ENCODE measurements at places on chromosomes 2 and 18.

GRCh38 chr2:23622966-23623675 lies 238.1 kb downstream of the KLHL29 start:
- H3K27ac ChIP-seq: no peak overlapping the region
- H3K4me3 ChIP-seq: no peak overlapping the region
- no peaks in the 10 kb centered on the region for H3K27me3 ChIP-seq
- DNase-seq: no peak
- no peaks in the 10 kb centered on the region for H3K4me1 ChIP-seq

- peak overlapping the region; percentile 80 for H3K4me3 ChIP-seq
- H3K36me3 ChIP-seq: no peaks in the 10 kb centered on the region
- no peak overlapping the region for H3K27ac ChIP-seq
- peaks cover 13% of the 10 kb centered on the region for H3K4me1 ChIP-seq
- H3K27me3 ChIP-seq: peaks cover 66% of the 10 kb centered on the region
- DNase-seq: no peak
Measured at GRCh38 chr18:26657631-26658581, 109.6 kb upstream of the KCTD1 start.

GRCh38 chr2:30710016-30710415 lies 97.2 kb downstream of the CAPN13 start:
- peak; percentile 6 for DNase-seq
- no peaks in the 10 kb centered on the region for H3K27me3 ChIP-seq
- peaks cover 5% of the 10 kb centered on the region for H3K4me1 ChIP-seq
- no peaks in the 10 kb centered on the region for H3K36me3 ChIP-seq
- no peak overlapping the region for H3K4me3 ChIP-seq

GRCh38 chr2:48569433-48569832 lies 39.5 kb downstream of the STON1 start:
- H3K27ac ChIP-seq: no peak overlapping the region
- H3K4me1 ChIP-seq: peaks cover 21% of the 10 kb centered on the region
- no peak for DNase-seq
- H3K36me3 ChIP-seq: peaks cover under 1% of the 10 kb centered on the region
- H3K27me3 ChIP-seq: no peaks in the 10 kb centered on the region
- no peak overlapping the region for H3K4me3 ChIP-seq

GRCh38 chr2:65775839-65776238 lies 343.4 kb upstream of the SPRED2 start:
- no peak for DNase-seq
- H3K4me3 ChIP-seq: no peak overlapping the region
- H3K27me3 ChIP-seq: no peaks in the 10 kb centered on the region
- H3K27ac ChIP-seq: no peak overlapping the region
- no peaks in the 10 kb centered on the region for H3K36me3 ChIP-seq

DNA sequence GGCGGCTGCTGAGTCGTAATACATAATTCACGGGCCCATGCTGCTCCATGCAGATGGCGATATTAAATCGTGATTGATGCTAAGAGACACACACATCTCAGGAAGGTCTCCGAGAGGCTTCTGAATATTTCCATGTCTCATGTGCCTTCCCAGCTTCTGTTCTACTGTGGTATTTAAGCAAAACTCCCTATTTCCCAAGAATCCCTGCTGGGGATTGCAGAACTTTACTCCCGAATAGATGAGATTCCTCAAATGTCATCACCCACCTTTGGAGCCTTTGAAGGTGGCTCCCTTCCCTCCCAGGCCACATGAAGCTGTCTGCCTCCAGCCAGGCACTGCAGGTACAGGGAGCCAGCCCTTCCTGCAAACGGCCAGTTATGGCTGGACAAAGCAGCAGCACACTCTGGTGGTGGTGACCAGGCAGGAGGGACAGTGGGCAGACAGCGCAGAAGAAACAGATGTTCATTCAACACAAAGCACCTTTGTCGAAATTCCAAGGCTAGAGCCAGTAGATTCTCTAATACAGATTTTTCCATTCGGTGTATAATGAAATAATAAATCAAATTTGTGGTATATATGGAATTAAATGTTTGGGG lies 14.1 kb downstream of the NRP2 start:
- no peak for DNase-seq
- H3K4me3 ChIP-seq: no peak overlapping the region
- H3K4me1 ChIP-seq: peaks cover 53% of the 10 kb centered on the region
- H3K36me3 ChIP-seq: peaks cover 34% of the 10 kb centered on the region

GRCh38 chr2:234341306-234341985 lies 155.4 kb downstream of the ARL4C start:
- no peak overlapping the region for H3K4me3 ChIP-seq
- H3K4me1 ChIP-seq: peaks cover 16% of the 10 kb centered on the region
- no peak for DNase-seq
- no peak overlapping the region for H3K27ac ChIP-seq
- no peaks in the 10 kb centered on the region for H3K27me3 ChIP-seq
- peaks cover 13% of the 10 kb centered on the region for H3K36me3 ChIP-seq
